ENCODE measurements at places on chromosomes 3 and 15. TPM values are rescaled to one million over a fixed set of nuclear protein-coding genes. Genes with fewer than 3 reads are reported as not detected.

Gene FOXB1
- 0.12 TPM for total RNA-seq

Gene PLXND1
- 6.7 TPM for total RNA-seq

Gene KBTBD13
- not detected for total RNA-seq

Gene ARF4
- 57.5 TPM for total RNA-seq

Gene CA12
- total RNA-seq = not detected

Gene GALNT15
- total RNA-seq = not detected

Gene PLSCR5
- not detected for total RNA-seq
